NCI-H748 treated with DMSO at 0.1 percent for 48 hours (cell line): ENCODE measurements at places on chromosomes 3 and 15.

DNA sequence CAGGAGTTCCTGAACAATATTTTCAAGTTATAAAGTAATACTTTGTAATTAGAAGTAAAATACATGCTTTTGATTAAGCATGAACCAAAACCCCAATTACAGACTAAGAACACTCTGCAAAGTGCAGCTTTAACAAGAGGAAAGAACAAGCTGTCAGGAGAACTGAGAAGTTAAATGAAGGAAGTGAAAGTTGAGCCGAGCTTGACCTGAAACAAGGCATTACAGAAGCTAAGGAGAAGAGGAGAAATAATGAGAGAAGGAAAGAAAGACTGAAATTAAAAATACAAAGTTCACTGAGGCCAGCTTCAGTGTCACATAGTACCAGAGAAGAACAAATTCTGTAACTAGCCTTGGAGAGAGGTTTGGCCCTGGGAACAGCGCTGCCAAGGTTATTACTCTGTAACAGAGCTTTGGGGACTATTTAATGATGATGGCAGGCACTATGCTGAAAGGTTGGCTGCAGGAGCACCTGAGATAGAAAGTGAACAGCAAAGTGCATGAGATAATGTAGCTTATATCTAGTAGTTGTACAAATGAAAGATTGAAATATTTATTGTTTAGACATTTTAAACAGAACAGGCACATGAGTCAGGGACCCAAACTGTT, 241.9 kb upstream of the PEX5L start:
- no peak for DNase-seq

DNA sequence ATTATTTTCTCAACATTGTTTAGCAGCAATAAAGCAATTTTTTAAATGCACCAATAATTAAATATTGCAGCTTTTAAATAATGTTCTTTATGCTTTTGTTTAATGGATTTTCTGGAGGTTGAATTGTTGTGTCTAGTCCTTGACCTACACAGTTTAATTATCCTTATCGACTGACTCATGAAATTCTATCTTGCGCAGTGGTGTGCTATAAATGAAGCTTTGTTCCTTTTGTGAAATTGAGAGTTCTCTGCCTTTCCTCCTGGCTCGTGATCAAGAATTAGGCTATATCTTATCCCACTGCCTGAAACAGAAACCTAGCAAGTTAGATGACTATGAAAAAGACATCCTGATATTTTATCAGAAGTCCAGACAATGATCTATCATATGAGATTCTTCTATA, 37.0 kb upstream of the PIK3R4 start:
- DNase-seq: no peak

DNA sequence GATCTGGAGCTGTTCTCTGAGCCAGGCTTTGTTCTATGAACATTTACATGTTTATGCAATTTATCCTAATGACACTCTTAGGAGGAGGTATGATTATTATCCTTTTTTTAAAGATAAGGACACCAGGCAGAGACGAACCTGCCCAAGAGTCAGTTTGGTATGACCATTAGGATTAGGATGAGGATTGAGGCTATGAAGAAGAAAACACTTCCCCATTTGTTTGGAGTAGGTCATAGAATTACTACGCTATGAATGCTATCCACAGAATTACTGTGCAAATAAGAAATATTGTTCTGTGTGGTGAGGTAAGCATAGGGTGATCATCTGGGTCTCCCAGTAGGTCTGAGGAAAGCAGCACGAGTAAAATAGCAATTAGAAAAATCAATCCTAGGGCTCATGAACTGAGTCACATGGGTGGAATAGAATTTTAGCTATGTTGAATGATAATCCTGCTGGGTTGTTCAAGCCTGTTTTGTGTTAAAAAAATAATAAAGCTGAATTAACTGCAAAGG, 23.9 kb downstream of the EIF4E3 start:
- DNase-seq: no peak

DNA sequence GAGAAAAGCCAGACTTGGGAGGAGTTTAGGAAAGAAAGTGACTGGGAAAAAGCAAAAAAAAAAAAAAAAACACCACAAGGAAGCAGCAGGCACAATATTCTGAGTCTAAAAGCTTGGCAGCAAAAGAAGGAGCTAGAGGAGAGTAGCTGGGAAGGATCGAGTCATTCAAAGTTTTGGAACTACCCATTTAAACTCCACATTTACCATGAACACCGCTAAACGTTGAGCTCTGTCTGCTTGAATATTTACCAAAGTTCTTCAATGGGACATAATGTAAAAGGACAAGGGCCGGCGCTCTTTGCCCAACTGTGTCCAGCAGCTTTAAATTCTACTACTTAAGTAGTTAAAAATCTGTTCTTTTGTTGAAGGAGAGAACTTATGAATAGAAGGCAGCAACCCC, 481.9 kb downstream of the FOXP1 start:
- no peak for DNase-seq

- no peak for DNase-seq
Measured at GRCh38 chr15:40999190-40999589, 45.9 kb downstream of the CHAC1 start.

- no peak for DNase-seq
Measured at GRCh38 chr3:127259882-127260281, 28.0 kb downstream of the PRR20G start.

DNA sequence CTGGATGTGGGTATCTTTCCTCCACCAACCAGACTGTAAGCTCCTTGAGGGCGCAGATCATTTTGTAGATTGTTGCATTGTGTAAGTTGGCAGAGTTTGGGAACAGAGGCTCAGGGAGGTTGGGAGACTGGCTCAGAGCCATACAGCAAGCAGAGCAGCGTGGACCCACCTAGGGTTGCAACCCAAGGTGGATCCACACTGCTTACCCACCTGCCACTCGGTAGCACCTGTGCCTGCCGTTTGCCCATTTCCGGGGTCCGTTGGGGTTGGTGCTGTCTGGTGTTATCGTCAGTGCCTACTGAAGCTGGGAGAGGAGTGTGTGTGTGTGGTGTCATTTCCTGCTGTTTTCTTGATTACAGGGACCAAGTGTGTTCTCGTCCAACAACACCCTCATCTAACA, 19.0 kb downstream of the SMAD6 start:
- no peak for DNase-seq

DNA sequence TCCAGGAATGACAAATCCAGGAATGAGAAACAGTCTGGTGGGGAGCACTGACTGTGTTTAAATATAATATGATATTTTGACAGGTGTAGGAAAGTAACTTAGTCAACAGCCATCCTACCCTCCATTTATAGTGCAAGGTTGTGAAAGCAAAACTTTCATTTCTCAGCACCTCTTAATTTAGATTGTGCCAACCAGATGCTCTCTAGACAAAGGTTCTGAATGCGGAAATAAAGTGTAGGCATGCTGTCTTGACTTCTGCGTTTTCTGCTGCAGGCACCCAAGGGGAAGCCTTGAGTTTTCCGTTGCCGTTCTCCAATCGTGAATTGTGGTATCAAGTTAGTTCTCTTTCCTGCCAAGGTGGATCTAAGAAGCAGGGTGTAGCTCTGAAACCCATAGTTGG, 261.9 kb upstream of the SUCLG2 start:
- no peak for DNase-seq

DNA sequence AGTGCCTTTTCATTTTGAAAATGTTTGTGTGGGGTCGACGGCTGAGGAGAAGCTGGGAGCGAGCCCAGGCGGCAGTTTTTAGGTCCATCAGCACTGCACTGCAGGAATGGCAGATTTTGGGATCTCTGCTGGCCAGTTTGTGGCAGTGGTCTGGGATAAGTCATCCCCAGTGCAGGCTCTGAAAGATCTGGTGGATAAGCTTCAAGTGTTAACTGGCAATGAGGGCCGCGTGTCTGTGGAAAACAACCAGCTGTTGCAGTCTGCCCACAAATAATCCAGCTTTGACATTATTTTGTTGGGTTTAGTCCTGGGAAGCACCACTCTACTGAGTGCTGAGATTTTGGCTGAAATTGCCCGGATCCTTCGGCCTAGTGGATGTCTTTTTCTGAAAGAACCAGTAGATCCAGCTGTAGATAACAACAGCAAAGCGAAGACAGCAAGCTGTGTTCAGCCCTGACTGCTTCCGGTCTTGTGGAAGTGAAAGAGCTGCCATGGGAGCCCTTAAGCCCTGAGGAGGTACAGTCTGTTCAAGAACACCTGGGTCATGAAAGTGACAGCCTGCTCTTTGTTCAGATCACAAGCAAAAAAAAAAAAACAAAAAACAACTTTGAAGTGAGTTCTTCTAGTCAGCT, 13.1 kb upstream of the ANP32A start:
- no peak for DNase-seq

DNA sequence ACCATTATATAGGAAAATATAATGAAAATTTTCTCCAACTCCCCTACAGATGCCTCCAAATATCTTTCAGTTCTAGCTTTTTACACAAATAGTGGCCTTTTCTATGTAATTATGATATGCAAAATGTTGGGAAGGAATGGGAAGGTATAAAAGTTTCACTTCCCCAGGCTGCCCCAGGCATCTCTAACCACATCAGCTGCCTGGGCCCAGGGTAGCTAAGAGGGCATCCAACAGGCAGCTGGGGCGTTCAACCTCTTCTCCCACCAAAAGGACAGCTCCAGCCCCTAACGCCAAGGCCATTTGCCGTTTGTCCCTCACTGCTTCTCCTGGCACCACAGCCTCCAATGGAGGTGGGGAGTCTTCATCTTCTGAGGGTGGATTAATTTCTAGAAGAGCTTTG, 188.1 kb upstream of the TSC22D2 start:
- DNase-seq: no peak

GRCh38 chr3:183033746-183034145, 53.4 kb upstream of the DCUN1D1 start:
- DNase-seq: no peak

DNA sequence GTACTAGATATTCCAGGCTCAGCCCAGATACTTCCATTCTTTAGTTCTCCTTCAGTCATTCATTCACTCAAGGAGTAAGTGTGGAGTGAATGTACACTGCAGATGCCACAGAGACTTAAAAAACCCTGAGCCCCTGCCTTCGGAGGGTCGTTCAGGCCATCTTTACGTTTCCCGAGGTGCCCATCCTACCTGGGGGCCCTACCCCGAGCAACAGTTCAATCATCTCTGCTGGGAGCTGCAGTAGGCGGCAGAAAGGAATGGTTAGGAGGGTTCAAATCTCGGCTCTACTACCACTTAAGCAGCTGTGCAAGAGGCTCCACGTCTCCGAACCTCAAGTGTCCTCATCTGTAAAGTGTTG, 613 bp downstream of the SEC13 start:
- DNase-seq: no peak

GRCh38 chr15:57878573-57878972, 172.1 kb downstream of the POLR2M start:
- DNase-seq: no peak

- no peak for DNase-seq
Measured at GRCh38 chr15:80949756-80950155, 39.9 kb downstream of the MESD start.

- no peak for DNase-seq
Measured at GRCh38 chr3:20668411-20668810, 482.4 kb upstream of the SGO1 start.

DNA sequence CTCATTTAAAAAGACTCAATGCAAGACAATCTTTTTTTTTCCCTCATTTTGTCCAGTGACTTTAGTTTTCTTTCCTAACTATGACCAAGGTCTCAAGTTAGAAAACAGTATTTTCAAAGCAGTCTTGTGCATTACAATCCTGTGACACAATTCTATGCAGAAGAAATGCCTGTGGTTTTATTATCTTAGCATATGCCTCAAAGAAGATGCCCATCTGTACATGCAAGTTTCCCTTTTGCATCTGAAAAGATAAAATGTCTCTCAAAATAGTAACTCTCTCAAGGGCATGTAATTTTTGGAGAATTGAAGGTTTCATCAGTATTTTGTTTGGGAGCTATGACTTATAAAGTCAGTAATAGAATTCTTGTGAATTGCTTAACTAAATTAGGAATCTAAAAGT, 292.0 kb upstream of the SUCLG2 start:
- DNase-seq: no peak

GRCh38 chr3:169676925-169677537, 13.5 kb upstream of the MECOM start:
- DNase-seq: no peak

DNA sequence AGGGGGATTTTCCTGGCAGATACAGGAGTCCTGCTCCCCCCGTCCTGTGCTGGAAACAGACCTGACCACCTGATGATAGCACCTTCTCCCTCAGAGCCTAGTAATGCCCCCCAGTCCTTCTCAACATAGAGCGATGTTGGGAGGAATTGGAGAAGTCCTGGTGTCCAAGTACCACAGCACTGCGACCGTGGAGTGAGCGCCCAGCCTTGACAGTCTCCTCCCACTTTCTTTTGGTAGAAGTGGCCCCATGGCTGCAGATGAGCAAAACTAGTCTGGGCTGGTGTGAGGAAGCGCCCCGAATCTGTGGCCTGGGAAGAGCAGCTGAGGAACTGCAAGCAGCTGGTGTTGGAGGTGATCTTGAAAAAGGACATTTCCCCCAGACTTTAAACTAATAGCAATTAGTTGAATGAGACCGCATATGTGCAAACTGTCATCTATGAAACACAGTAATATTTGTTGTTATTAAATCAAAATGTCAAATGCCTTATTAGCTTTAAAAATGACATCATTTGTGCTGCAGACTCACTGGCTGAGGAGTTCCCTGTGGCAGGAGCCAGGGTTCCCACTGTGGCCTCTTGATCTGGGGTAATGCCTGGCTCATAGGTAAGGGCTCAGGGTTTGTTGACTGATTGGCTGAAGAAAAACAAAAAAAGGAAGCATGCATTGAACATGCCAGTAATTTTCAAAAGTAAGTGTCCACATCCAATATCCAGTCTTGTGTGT, 121.8 kb downstream of the CACNA2D3 start:
- no peak for DNase-seq

DNA sequence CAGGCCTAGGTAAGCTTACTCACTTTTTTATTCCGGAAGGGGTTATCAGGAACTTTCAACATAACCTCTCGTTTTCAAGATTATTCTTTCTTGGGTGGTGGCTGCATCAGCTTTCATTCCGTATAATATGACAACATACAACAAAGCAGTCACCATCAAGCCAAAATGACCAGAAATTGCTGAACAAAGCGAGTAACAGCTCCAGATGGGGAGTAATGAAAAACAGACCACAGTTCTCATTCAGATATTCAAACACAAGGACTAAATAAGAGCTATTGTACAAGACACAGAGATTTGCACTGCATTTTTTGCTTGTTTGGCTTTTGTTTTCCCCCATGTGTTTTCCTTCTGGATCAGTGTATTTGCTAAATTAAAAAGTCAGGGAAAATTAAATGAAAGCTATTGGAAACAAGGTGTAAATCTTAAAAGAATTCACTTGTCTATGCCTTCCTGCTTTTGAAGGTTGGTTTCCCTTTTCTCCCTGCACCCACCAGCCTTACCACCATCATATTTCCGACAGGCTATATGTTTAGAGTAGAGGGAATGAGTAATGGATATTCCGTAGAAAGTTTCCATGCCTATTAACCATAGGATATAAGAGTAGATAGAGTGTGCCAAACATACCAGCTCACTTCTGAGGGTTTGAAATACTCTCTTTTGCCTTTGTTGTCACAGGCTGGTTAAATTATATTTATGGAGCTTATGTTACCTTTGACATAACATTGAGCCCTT, 213.6 kb downstream of the RBMS3 start:
- no peak for DNase-seq
